NCI-H2081 treated with DMSO at 0.1 percent for 48 hours (cell line): ENCODE measurements at places on chromosomes 2 and 18.

DNA sequence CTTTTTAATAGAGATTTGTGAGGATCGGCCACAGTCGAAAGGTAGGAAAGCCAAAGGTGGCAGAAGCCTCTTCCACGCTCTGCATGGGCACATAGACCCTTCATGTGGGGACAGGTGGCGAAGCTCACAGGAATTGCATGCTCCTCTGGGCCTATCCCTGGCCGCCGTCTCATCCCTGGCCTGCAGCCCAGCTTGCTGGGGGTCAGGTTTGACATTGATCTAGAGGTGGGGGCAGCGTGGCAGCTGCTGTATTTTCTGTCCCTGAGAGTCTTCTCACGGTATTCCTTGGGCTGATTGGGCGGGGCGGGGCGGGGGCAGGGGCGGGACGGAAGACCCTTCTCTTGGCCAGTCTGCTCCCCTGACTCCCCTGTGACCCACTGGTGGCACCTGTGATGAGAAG, 48.9 kb downstream of the STK25 start:
- DNase-seq, result no peak

DNA sequence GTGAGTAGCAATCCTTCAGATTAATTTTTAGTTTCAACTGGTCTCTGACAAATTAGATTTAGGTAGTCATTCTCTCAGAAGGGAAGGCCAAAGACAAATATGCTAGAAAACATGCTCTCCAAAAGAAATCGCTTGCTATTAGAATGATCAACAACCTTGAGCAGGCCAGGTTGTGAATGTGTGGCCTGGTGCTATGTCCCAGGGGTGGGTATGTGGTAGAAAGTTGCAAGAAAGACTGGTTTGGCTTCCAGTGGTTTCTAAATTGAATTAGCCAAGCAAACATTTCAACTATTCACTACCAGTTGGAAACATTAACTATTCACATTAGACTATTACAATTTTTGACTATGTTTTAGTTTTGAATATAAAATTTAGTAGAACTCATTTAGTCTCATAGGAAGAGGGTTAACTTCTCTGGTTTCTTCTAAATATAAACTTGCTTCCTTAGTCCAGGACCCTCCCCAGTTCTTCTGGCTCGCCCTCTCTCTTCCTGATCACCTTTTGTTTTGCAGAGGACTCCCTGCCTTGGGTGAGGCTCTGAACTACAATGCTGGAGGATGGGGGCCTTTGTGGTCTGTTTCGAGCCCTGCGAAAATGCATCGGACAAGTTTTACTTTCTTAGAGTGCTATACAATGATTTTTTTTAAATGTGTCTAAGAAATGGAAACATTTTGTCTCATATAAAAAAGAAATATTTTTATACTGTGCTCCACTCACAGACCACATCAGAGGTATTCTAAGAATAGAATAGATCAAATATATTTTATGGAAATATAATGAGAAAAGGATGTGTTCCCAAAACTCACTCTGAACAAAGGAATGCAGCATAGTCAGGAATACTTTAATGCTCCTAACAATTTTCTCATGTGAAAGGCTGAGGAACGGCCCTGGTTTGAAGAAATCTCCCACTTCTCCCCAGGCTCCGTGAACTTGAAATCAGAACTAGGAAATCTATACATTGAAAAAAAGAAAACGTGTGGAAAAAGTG, 375.0 kb upstream of the ZEB2 start:
- DNase-seq, result no peak

DNA sequence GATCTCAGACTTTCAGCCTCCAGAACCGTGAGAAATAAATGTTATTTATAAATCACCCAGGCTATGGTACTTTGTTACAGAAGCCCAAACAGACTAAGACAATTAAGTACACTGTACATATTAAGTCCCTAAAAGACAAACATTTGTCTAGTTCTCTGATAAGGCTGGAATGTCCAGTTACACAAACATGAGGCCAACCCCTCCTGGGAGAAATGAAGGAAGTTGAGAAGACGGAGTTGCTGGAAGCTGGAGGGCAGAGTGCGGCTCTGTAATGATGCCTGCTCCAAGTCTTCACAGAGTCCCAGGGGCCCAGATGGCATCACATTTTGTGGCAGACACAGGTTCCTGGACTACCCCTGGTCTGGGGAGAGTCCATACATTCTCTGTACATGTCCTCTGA, 79.2 kb upstream of the ST8SIA3 start:
- no peak for DNase-seq

DNA sequence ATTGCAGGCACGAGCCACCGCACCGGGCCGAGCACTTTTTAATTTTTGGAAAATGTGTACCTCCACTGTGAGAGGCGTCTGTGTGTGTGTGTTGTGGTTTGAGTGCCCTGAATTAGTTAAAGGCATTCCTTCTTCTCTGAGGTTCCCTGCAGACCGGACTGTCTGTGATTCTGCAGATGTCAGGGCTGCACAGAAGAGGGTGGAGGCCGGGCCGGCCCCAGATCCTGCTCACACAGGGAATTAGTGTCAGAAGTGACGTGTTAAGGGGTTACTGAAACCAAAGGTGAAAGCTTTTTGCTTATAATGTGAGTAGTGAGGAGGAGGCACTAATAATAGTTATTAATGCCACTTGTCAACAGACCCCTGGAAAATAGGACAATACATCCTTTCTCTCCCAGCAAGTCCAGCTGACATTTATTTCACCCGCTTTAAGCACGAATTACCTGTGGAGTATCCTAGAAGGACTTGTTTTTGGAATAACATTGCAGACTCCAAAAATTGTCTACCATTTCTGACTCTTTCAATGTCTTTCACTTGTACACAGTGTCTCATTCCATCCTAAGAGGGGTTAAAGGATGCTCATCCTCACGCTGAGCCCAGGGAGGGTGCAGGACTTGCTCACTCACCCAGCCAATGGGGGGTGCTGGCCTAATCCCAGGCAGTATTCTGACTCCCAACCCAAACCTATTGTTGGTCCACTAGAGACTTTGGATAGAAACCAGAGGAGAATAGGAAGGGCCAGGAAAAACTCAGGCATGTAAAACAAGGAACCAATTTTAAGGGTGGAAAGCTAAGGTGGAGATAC, 16.2 kb downstream of the ARHGAP25 start:
- no peak for DNase-seq

DNA sequence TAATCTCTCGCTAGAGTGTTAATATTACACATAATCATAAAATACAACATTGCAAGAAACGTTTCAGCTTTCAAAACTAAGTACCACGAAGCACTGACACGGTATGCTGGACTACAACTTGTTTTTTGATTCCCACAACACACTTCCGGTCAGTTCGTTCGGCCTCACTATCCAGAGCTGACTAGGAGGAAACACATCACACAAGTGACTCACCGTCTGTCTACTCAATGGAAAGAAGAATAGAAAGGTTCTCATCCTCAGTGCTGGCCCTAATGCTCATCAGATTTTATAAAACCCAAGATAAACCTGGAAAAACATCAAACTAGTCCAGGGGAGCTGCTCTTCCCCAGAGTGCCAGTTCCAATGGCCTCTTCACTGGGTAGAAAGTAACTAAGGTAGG, 42.9 kb downstream of the ZNF385B start:
- DNase-seq, result no peak

DNA sequence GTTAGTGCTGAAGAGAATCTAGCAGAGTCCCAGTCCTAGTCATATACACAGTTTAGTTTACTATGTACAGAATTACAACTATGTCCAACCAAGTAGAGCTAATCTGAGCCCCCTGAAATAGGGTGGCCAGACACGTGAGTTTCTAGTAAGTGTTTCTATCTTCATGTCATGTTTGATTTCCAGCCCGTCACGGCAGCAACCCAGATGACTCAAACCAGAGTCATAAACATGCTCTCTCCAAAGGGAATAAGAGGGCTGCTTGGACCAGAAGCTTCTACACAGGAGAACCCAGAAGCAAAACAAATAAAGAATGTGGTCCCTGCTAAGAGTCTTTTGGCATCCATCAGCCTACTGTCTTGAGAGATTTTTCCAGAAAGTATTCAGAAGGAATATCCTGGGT, 64.9 kb upstream of the WIPF1 start:
- DNase-seq, result no peak

DNA sequence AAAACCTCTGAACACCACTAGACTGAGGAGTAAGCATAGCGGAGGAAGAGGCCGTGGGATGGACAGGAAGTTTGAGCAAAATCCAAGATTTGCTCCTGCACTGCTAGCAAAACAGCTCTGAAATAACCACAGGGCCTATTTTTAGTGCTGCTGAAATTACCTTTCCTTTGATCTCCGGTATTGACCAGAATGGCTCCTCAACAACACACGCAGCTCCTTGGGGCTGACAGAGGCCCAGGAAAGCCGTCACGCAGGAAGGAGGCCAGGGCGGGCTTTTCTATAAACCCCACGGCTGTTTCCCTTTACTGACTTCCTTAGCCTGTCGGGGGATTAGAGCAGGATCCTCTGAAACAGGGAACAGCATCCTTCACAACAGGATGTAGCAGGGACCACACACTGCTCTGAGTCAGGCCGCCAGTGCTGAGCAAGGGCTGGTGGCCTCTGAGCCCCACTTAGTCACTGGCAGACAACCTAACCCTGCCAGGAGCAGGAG, 80.8 kb upstream of the LCLAT1 start:
- DNase-seq, result no peak

DNA sequence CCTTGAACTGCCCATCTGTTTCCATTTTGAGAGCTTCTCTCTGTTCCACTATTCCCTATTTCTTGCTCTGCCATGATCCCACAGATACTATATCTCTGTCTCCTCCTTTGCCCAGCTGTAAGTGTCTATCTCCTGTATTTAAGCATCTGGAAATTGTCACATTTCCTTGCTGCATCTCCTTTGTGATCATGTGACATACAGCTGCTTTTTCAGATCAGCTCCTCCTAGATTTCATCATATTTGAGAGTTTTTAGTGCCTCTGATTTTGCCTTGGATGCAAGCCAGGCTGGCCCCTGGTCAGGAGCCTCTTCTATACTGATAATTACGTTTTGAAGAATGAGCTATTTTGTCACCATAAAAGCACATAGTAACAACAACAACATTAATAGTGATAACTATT, 131.7 kb upstream of the TNP1 start:
- DNase-seq, result no peak

- DNase-seq, result no peak
Measured at GRCh38 chr2:109409321-109410038, 204.3 kb downstream of the SEPTIN10 start.
